ENCODE measurements at places on chromosomes 16 and 17.

- DNase-seq = no peak
These were observed 7.9 kb upstream of the ALDH3A1 start for GRCh38 chr17:19755821-19756510.

DNA sequence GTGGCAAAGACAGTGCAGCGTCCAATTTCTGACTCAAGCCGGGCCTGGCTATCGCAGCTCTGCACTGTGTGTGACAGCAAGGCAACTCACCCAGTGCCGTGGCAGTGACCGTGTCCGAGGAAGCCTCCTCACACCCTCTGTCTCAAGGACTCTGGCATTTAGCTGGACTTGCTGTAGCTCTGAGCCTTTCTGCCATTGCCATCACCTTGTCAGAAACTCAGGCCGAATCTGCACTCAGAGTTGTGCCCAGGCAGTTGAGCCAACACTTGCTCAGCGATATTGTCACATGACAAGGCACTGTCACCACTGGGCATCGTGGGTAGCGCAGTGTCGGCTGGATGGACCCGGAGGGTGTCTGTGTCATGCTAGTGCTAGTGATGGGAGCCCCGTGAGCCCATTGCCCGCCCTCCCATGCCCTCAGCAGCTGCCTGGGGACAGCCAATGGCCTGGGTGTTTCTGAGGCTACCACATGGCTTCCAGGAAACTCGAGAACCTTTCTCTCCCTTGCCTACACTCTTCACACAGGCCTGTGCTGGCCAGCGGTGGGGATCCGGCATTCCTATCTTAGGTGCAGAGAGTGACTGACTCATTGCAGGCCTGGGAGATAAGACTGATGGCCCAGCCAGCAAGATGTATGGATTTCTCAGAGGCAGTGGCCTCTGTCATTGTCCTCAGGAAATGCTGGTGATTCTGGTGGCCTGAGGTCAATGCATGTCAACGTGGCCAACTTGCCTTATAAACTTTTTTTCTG lies 22.1 kb upstream of the STH start:
- no peak for DNase-seq

DNA sequence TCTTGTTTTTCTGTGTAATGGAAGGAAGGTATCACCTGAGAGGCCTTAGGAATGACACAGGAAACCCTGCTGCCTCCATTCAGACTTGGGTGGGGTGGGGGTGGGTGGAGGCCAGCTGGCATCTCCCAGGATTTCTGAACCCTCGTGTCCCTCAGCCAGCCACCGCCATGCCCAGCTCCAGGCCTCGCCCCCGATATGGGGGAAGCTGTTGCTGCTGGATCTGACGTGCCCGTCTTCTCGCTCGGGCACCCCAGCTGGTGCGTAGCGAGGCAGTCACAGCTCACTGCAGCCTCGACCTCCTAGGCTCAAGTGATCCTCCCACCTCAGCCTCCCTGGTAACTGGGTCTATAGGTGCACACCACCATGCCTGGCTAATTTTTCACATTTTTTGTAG lies 220.0 kb upstream of the CHMP6 start:
- DNase-seq = no peak

DNA sequence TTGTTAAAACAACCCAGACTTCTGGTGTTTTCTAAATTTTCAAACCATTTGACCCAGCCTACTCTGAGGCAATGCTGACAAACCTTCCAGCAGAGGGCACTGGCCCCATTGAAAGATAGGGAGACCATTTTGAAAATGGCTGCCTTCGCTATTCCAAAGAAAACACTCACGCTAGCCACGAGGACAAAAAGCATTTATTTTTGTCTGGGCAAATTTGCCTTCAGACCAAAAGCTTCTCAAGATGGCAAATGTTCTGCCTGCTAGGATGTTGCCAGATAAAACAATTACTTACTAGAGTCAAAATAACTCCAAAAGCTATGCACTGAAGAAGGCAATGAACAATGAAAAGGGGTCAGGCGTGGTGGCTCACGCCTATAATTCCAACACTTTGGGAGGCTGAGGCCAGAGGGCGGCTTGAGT lies 296.7 kb upstream of the IRX5 start:
- DNase-seq = no peak

GRCh38 chr17:34874478-34874877 lies 86.8 kb downstream of the CCT6B start:
- DNase-seq = no peak

DNA sequence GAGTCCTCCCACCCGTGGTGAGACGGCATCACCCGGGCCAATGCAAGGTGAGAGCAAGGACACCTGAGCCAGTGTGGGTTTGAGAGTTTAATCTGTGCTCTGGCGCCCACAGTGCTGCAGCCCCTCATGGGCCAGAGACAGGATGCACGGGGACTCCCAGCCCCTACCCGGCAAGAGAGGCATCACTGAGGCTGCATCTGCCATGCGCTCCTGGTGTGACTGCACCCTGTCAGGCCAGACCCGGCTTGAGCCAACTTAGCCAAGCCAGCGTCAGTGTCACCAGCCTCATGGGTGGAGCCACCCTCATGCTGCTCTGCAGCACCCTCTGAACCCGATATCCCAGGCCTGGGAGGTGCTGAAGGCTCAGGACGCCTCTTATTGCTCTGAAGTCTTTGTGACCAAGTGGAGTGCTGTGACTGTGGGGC lies 1.3 kb upstream of the BRICD5 start:
- DNase-seq = no peak

GRCh38 chr17:71983828-71984227 lies 137.0 kb upstream of the SOX9 start:
- no peak for DNase-seq

DNA sequence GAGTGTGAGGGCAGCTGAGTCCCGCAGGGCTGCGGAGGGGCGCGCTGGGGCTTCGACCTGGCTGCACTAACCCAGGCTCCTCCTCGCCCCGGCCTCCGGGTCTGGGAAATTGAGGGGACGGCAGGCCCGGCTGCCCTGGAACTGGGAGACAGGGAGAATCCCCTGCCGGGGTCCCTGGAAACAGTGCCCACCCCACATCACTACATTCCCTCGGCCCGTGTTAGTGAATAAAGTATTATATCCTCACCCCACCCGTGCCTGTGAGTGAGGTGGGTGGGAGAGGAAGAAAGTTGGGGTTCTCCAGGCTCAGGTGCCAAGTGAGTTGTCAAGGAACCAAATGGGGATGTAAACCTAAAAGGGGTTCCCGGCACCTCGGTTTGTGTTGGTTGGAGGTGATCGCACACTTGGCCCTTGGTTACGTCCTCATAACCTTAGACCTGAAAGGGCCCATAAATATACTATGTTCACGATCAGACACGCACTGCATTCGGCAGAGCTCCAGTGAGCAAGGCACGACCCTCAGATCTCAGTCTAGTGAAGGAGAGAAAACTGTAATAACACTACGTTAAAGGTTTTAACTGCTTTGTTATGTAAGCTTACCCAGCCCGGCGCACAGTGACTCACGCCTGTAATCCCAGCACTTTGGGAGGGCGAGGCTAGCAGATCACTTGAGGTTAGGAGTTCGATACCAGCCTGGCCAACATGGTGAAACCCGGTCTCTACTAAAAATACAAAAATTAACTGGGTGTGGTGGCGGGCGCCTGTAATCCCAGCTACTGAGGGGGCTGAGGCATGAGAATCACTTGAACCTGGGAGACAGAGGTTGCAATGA lies 11.2 kb downstream of the ZNF771 start:
- DNase-seq = no peak

DNA sequence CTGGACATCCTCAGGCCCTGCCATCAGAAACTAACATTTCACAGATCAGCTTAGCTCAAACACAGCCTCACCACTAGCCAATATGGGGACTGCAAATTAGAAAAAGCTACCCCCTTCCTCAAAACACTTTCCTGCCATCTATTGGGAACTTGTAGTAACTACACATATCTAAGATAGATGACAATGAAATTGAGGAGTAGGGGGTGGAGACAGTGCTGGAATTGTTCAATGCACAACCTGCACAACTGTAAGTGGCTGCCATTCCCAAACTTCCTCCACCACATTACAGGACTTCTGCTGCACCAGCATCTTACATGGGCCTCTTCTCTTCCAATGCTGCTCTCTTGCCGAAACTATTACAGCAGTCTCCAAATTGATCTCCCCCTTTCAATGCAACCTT lies 21.9 kb downstream of the AIPL1 start:
- no peak for DNase-seq

GRCh38 chr17:43579566-43580140 lies 33.5 kb upstream of the ETV4 start:
- no peak for DNase-seq

DNA sequence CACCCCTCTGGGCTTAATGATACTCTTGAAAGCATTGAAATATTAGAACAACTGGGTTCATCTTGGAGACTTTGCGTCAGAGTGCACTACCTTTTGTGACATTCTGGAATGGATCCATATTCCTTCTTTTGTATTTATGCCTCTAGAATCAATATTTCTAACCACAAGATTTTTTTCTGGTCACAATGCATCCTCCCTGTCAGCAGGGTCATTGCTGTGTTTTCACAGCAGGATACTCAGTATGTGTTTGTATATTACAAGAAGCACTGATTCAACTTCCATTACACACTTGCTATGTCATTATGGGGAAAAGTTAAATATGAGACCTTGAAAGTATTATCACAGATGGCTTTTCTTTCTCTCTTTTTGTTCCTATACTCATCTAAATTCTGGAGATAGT lies 370.0 kb downstream of the HS3ST3B1 start:
- DNase-seq = no peak

DNA sequence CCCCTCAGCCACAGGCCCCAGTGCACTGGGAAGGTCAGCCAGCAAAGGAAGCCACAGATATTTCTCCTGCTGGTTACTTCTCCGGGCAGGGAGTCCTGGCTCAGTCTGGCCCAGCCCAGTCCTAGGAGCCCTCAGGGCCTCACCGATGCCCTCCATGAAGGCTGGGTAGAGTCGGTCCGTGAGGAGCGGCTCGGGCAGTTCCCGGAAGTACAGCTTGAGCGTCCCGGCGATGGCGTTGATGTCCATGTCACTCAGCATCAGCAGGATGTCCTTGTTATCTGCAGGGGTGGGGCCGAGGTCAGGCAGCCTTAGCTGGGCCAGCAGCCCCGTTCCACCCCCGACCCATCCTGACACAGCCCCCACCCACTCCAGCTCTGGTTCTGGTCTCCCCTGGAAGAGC lies 13.7 kb downstream of the TIMM22 start:
- no peak for DNase-seq

- DNase-seq = no peak
These were observed 2.3 kb upstream of the BORCS6 start for GRCh38 chr17:8192070-8192815.

- DNase-seq = no peak
These were observed 89.4 kb downstream of the C16orf78 start for GRCh38 chr16:49462989-49463371.

DNA sequence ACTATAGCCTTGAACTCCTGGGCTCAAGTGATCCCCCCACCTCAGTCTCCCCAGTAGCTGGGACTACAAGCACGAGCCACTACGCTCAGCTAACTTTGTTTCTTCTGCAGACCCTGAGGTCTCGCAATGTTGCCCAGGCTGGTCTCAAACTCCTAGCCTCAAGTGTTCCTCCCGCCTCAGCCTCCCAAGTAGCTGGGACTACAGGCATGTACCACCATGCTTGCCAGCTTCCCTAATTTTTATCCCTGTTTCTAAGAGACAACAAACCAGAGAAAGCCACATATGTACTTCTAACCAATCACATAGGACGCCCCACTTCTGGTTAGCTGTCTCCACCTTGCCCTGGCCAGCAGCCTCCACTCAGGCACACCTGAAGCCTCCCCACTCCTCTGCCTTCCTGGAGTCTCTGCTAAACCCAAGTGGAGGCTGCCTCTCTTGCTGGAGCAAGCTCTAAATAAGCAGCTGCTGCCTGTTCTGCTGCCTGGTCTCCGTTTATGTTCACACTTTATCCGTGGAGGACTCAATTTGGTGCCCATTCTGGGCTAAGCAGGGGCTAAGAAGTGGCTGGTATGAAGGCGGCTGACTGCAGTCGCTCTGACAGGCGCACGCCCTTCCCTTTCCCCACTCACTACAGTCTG lies 24.7 kb downstream of the NSMCE1 start:
- no peak for DNase-seq

DNA sequence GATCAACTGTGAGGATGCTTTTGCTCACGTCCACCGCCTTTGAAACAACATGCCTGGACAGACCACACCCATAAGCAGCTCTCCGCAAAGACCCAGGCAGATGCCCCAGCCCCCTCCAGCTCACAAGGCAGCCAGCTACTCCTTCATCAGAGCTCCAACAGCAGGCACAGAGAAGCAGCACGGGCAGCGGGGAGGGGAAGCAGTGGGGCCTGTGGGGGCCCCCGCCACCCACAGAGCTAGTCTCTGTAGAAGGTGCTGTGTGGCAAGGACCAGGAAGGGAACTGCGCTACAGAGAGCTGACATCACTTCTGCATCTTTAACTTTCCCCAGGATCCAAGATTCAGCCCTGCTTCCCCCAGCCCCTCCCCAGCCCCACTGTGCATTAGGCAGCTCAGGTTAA lies 10.0 kb upstream of the SCNN1G start:
- no peak for DNase-seq

GRCh38 chr17:31390748-31391495 lies 553 bp upstream of the RAB11FIP4 start:
- no peak for DNase-seq

GRCh38 chr16:31215287-31216162 lies 1.4 kb downstream of the PYDC1 start:
- no peak for DNase-seq

- DNase-seq = no peak
These were observed 17.6 kb upstream of the SSTR5 start for GRCh38 chr16:1054660-1055556.

DNA sequence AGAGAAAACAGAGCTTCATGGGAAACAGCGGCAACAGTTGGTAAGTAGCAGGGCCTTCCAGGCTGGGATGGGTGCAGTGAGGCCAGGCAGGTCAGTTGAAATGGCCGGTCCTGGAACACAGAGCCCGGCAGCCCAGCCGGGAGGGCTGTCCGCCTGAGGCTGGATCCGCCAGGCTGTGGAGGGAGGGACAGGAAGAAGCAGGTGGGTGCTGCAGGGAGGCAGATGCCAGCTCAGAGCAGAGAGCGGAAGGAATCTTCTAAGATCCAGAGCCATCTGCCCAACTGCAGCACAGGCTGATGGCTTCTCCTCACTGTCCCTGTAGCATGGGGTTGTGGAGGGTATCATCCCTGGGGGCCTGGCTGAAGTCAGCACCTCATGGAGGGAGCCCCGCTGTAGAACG lies 599 bp downstream of the RNF112 start:
- no peak for DNase-seq

- no peak for DNase-seq
These were observed 6.0 kb upstream of the RNF213 start for GRCh38 chr17:80254396-80255251.

DNA sequence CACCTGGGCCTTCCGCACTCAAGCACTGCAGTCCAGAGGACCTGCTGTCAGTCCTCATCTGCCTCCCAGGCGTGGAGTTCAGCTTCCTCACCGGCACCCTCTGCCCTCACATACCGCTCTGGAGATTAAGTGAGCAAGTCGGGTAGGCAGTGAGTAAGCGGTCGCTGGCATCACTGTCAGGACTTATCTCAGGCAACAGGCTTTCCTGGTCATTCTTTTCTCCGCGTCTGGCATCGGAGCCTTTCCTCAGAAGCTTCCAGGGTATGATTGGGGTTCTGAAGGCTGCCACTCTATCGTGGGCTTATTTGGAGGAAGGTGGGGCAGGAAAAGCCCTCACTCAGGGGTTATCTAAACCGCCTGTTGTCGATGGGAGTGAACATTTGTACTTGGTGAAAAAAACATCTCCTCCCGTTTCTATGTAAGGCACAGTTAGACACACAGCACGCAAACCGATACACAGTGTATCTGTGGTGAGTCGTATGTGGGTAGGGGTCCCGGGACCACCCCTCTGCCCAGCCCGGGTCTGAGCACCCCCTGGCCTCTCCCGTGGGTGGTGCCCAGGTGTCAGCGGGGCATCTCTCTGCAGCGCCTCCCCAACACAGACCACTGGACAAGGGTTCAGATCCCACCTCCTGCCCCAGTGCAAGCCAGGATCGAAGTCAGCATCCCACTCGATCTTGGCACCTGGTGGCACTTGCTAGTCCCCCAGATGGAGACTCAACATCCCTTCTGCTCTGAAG lies 92.5 kb upstream of the PLCG2 start:
- DNase-seq = no peak

Data from stimulated activated CD4-positive, alpha-beta T cell treated with anti-CD3 and anti-CD28 coated beads, TNF-alpha, amount 100 ng/mL, for 1 hour (primary cell).